CD4-positive, alpha-beta T cell treated with Interleukin-4 for 1 hour (primary cell): ENCODE measurements at places on chromosomes 16 and 17.

DNA sequence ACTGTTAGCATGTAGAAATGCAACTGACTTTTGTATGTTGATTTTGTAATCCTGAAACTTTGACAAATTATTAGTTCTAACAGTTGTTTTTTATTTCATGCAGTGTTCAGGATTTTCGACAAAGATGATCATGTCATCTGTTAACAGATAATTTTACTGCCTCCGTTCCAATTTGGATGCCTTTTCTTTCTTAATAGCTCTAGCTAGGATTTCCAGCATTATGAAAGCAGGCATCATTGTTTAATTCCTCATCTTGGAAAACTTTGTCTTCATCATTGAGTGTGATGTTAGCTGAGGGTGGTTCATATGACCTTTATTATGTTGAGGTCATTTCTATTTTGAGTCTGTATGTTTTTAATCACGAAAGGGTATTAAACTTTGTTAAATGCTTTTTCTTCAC is 31.9 kb downstream of the RMI2 start:
- no peak for DNase-seq

GRCh38 chr17:17125136-17126084 is 80.7 kb downstream of the PLD6 start:
- DNase-seq: peak; percentile 46

DNA sequence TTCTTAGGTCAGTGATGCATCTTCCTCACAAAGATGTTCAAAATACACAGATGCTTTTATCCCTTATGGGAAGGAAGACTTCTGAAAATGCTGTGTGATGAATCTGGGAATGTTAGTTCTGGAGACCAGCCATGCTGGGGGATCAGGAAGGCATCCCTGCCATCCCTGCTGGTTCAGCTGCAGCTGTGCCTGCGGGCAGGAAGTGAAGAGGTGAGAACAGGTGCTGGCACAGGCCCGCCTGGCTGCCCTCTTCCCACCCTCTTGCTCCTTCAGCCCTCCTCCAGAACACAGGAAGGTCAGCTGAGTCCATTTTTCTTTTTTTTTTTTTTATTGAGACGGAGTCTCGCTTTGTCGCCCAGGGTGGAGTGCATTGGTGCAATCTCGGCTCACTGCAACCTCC is 15.2 kb downstream of the RAB11FIP3 start:
- no peak for DNase-seq

GRCh38 chr16:67158637-67159600 is 790 bp downstream of the TRADD start:
- DNase-seq: peak; percentile 87

GRCh38 chr17:29772981-29773380 is 150.3 kb upstream of the CORO6 start:
- DNase-seq: no peak

- no peak for DNase-seq
Observed at GRCh38 chr17:13678841-13679240, 77.1 kb upstream of the HS3ST3A1 start.

GRCh38 chr16:58734459-58734787 is 307 bp upstream of the GOT2 start:
- no peak for DNase-seq

DNA sequence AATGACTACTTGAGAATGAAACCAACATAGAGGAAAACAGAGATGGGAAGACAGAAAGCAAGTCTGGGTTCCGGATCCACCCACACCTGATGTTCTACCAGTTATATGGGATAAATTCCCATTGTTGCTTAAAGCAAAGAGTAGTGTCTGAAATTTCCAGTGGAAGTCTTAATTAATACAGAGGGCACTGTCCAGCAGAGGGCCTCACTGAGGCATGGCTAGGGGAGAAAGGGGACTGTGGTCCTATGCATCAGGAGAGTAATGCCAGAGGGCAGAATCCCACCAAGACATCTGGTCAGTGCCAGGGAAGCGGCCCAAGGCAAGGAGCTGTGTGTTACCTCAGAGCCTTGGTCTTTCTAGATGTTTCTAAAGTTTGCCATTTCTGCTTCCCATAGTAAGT is 7.5 kb upstream of the UMOD start:
- DNase-seq: no peak

- DNase-seq: no peak
Observed at GRCh38 chr16:28259091-28259780, 33.1 kb upstream of the SBK1 start.

DNA sequence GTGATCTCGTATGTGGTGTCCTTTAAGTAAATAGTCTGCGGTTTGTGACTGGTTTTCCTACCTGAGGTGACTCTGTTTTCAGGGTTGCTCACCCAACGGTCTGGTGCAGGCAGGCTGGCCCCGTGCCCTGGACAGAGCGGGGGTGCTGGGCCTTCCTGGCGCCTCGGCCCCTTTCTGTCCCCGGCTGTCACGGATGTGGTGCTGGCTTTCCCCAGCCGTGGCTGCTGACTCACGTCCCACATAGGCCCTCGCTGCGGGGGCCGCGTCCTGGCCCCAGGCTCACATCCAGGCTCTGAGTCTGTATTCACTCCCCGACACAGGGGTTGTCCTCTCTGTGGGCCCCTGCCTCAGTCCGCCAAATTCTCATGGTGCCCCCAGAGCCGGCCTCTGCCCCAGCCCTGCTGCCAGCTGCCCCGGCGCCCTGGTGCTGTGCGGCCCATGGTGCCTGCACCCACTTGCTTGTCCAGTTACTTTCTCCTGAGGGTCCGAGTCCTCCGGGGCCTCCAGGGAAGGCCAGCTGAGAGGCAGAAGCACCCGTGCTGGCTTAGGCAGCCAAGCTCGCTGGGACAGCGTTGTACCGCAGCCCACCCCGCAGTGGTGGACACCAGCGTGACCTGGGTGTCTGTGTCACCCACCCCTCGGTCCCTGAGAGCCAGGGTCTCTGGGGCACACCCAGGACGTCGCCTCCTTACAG is 5.9 kb downstream of the CHMP6 start:
- DNase-seq: no peak

GRCh38 chr16:9953908-9954570 is 228.2 kb downstream of the GRIN2A start:
- DNase-seq: no peak

DNA sequence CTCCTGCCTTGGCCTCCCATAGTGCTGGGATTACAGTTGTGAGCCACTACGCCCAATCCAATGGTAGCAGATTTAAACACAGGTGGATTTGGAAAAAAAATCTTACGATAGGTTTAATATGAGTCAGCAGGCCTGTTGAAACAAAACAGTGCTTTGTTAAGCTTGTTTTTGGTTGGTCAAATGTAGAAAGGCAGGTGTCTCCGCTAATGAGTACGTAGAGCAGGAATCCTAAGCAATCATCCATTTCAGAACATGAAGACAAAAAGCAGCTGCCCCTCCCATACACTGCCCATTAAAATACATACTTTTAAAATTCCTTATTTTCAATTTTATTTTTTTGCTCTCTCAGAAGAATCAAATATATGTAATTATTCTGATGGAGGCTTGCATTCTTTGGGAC is 1.9 kb upstream of the WWOX start:
- DNase-seq: no peak
